ENCODE measurements at places on chromosomes 1 and 21.

DNA sequence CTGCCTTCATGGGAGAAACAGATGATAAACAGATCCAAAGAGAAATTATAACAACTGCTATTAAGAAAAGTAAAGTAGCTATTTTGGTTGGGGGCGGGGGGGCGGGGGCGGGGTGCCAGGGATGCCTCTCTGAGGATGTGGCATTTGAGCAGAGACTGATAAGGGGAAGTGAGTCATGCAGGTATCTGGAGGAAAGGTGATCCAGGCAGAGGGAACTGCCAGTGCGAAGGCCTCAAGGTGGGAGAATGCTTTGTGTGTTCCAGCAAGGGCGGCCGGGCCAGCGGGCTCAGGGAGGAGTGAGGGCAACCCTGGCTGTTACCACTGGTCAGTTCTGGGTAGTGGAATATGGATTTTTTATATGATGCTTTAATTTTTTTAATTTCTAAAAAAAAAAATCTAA lies 7.0 kb upstream of the TNFRSF1B start:
- no peak for DNase-seq

- no peak for DNase-seq
Observed at GRCh38 chr1:214665606-214666110, 62.7 kb downstream of the CENPF start.

DNA sequence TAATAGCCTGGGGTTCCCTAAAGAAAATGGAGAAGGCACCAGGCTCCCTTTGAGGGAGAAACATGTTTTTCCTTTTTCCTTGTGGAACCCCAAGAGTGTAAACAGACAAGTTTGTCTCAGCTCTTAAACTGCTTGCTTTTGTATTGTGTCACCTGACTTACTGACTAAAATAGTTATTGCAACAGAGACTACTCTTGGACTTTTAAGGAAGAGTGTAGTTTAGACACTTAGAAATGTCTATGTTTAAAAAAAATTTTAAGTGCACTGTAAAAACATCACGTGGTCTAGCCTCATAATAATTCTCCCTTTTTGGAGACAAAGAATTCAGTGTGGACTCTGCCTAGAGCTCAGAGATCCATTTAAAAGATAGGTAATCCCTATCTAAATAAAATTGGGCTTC lies 141.1 kb downstream of the TRIM33 start:
- no peak for DNase-seq

DNA sequence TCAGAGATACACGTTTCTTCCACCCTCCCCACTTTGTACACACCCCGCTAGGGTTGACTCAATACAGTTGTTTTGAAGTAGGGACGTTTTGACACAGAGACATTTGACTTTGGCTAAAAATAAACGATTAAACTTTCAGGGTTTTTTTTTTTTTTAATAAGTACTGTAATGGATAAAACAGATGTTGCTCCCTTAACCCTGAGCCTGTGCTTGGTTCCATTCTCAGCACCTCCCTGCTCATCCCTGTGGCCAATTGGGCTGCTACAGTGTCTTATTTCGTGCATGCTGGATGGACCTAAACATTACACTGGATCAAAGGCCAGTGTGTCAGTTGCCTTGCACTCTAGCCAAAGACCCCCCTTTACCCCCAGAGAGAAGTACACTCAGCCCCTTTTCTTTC lies 16.9 kb downstream of the GRHL3 start:
- DNase-seq: no peak

DNA sequence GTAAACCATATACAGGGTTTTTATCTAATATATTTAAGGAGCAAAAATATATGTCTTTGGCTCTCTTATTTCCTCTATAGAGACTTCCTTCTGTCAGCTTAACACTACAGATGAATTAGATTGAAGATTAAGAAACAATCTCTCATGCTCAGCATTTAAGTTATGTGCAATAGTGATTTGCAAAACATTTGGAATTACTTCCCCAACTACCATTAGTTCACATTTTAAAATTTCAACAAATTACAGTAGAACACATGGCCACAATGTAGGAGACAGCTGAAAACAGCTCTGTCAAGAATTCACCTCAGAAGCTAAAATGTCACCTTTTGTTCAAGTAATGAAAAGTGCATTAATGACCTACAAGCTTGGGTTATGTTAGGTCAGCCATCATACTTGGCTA lies 177.9 kb downstream of the EIF4G3 start:
- no peak for DNase-seq

DNA sequence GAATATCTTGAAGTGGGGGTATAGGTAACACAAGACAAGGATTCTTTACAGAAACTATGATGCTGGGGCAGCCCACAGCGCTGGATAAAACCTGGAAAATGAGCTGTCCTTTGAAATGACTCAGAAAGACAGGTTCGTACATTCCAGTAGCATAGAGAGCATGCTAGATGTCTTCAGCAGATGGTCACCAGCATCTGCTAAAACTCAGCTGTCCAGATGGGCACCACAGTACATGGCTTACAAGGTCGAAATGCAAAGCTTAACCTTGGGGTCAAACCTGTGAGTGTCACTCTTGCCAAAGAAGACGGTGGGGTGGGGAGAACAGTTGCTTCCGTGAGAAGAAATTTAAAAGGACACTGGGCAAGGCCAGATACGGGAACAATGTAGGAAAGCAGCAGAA lies 41.3 kb upstream of the TRIM45 start:
- DNase-seq: no peak

DNA sequence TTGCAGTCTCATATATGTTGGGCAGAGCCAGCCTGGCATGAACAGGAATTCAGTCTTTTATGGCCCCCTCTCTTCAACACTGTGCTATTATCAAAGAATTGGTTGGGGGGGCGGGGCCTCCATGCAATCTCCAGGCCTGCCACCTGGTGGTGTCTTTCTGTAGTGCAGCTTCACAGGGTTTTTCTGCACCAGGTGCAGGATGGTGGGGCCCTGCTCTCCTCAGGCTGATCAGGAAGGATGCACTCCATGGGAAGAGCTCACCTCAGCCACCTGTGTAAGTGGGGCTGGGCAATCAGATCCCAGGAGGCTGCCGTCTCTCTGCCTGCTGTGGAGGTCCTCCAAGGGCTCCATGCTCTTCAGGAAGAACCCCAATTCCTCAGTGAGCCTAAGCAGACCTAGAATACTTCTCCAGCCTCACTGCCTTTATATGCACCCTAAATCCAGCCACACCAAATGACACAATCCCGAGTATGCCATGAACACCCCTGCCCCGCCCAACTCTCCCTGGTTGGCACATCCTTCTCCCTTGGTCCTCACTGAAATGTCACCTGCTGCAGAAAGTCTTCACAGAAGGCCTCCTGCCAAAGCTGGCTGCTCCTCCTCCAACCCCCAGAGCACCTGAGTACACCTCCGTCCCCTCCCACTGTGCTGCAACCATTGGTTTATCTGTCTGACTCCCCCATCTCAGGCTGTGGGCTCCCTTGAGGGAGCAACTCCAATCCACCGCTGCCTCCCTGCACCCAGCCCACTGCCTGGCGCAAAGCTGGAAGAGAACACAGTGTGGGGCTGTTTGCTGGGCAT lies 16.5 kb downstream of the STK40 start:
- peak; percentile 67 for DNase-seq

DNA sequence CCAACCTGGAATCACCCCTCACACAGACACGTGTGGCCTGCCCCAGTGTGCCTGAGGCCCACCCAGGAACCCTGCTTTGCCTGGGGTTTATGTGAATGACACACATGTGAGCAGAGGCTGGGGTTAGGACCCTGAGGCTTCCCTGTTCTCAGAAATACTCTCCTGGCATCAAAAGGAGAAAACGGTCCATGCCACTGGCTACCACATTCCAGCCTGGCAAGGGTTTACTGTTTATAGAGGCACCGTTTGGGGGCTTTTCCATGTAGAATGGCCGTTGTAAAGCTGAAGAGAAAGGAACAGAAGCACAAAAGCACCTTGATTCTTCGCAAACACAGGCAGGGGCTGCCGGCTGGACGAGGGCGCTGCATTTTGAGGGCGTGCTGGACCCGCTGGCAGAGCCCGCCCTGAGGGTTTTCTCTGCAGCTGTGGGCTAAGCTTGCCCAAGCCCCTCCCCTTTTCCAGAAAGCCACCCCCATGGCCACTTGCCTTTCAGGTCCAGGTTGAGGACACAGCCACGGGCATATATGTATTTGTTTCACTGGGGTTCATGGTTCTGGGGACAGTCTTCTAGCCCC lies 13.0 kb downstream of the TFF3 start:
- no peak for DNase-seq

DNA sequence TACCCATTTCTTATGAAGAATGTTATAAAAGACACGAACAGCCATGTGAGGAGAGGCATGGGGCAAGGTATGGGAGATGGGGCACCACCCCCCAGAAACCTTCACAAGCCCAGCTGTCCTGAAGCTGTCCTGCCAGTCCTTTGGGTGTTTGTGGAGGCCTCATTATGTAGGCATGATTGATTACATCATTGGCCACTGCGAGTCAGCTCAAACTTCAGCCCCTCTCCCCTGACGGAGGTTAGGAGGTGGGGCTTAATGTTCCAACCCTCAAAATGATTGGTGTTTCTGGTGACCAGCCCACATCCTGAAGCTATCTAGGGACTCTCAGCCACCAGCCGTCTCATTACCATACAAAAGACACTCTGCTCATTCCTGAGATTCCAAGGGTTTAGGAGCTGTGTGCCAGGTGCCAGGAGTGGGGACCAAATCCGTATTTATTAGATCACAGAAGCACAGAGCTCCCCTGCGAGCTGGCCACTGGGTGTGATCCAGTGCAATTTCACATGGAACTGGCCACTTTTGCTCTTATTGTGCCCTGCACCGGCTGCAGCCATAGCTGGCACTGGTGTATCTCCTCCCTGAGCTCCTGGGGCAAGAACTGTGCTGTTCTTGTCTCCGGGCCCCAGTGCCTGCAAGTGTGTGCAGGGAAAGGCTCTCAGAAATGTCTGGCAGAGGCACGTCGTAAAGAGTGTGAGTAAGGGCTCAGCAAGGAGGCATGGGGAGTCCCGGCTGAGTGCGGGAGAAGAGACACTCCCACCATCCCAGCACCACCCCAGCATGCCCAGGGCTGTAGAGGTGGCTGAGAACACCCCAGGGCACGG lies 10.5 kb downstream of the KIAA1614 start:
- DNase-seq: peak; percentile 52

DNA sequence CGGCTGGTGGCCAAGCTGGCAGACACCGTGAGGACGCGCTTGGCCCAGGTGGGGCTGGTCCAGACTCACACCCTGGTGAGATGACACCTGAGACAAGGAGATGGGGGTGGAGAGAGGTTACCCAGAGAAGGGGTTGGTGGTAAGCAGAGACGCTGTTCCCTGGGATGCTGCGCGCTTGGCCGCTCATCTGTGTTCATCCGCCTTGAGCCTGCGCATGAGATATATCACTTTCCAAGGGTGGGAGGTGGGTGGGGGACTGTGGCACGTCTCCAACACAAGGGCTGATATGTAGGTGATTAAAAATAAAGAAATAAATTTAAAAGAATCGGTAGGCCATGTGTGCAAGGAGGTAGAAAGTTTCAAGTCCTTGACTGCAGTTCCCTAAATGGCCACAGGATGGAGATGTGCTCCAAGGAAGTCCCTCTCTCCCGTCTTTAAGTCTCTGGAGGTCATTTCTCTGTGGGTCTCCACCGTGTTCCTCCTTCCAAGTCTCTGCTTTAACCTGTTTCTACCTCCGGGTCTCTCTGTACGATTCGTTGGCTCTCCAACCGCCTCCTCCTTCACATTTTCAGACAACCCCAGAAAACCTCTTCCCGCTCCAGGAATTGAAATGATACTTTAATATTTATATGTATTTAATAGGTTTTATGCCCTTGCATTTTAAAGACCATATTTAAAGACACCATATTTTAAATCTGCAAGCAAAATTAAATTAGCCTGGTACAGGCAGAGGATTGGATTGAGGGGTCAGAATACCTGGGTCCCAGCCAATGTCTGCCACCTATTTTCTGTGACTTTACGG lies 4.5 kb downstream of the TTC24 start:
- peak; percentile 57 for DNase-seq

GRCh38 chr1:2344121-2344681 lies 47.2 kb downstream of the MORN1 start:
- DNase-seq: no peak

GRCh38 chr1:94335950-94336349 lies 82.2 kb upstream of the ABCD3 start:
- no peak for DNase-seq

DNA sequence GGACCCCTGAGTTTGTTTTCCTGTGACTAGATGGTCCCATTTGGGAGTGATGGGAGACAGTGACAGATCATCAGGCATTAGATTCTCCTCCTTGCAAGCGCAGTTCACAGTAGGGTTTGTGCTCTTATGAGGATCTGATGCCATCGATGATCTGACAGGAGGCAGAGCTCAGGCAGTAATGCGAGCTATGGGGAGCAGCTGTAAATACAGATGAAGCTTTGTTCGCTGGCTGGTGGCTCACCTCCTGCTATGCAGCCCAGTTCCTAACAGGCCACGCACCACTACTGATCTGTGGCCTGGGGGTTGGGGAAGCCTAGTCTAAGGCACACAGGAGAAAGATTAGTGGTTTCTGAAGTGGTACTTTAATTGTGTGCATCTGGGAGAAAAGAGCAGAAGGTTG lies 7.1 kb upstream of the PLPP3 start:
- DNase-seq: no peak

Data from right kidney (tissue), 9 donors.